ENCODE measurements at places on chromosomes 2 and 18. TPM values are rescaled to one million over a fixed set of nuclear protein-coding genes. Genes with fewer than 3 reads are reported as not detected.

DNA sequence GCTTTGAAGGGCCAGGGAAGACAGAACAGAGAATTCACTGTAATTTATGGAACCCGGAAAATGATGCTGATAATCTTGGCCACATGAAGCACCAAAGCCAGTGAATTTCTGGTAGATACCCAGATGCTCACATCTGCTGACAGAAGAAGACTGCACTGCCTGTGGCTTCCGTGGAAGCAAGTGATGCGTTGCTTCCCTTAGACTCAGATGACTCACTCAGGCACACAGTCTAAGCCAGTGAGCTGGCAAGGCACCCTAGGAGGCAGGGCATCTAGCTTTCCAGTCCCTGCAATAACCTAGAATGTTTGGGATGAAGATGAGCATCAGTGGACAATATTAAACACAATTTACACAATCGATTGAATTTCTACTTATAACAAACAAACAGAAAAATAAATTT is 284.7 kb downstream of the CMPK2 start:
- DNase-seq, result no peak

GRCh38 chr2:1985571-1985970 is 241.3 kb upstream of the PXDN start:
- DNase-seq, result no peak

GRCh38 chr2:27291865-27292264 is 9.6 kb downstream of the TRIM54 start:
- no peak for DNase-seq

DNA sequence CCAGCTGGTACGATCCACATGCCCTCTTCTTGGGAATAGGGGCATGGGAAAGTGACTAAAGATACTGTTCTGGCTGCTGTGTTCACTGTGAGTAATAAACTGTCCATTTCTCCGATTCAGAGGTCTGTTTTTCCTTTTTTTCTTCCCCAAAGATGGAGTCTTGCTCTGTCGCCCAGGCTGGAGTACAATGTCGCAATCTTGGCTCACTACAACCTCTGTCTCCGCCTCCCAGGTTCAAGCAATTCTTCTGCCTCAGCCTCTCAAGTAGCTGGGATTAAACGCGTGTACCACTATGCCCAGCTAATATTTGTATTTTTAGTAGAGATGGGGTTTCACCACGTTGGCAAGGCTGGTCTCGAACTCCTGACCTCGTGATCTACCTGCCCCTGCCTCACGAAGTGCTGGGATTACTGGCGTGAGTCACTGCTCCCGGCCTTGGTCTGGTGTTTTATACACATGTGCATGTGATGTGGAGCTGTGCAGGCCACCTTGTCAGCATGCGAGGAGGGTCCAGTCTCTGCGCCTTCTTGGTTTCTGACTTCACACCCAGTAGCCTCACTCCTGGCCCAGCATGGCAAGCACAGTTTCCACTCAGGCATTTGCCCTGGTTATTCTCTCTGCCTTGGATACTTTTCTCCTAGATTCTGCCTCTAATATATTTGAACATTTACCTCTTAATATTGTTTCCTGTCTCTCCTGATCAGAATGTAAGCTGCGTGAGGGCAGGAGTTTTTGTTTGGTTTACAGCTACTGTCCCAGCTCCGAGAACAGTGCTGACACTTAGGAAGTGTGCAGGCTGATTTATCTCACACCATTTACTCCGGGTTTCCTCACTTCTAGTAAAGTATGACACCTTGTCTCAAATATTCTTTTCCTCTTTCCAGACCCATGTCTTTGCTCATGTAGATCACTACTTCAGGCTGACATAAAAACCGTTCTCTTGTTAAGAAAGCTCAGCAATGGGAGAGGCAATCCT is 19.7 kb downstream of the PTPN18 start:
- no peak for DNase-seq

- peak; percentile 99 for DNase-seq
Measured at GRCh38 chr18:21740538-21741311, at the start of gene MIB1. Gene MIB1, plus strand, starts transcription at chr18:21740792. Its CDS starts 792 bp downstream, at chr18:21741584.

GRCh38 chr2:191122638-191123294 is 28.0 kb downstream of the STAT4 start:
- no peak for DNase-seq

DNA sequence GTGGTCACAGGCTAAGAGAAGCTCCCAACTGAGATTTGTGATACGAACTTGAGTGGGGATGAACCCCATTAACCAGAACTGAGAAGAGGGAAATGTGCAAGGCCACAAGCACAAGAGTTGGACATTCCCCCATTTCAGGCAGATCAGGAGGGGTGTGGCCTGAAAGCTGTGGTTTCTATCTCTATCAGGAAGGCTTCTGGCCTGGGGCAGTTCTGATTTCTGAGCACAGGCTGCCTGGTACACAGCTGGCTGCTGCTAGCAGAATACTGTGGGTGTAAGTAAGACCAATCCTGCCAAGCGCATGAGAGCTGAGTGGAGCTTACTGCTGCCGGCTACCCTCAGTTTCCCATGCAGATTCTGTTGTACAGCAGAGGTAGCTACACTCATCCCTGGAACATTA is 484.6 kb downstream of the SATB2 start:
- DNase-seq, result no peak

- DNase-seq, result no peak
Measured at GRCh38 chr2:99811544-99811943, 321.7 kb upstream of the REV1 start.

DNA sequence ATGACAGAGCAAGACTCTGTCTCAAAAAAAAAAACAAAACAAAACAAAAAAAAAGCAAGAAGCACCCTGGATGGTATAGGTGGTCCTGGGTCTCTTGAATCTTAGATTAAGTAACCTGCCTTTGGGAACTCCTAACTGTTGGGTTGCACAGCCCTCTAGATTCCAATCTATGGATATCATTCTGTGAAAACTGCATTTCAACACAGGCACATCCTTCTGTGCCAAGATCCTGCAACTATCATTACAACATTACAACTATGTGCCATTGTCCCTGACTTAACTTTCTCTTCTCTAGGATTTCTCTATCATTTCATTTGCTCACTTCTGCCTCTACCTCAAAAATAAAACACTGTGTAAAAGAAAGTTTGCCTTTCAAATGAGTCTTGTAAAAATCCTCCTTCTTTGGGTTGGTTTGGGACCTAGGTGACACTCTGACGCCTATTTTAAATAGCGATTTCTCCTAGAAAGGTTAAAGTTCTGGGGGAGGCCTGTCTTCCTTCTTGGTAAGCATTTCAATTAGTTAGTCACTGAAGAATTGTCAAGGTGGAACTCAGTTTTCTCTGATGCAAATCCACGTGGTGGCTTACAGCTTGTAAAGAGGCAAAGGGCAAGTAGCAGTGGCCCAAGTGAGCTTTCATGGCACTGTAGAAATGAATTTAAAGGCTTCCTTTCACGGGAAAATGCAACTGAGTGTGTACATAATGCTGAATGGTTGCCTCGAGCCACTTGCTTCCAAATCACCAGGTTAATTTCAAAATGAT is 9.2 kb downstream of the LGALSL start:
- no peak for DNase-seq

GRCh38 chr2:74474899-74475298 is 2.4 kb upstream of the MRPL53 start:
- no peak for DNase-seq

DNA sequence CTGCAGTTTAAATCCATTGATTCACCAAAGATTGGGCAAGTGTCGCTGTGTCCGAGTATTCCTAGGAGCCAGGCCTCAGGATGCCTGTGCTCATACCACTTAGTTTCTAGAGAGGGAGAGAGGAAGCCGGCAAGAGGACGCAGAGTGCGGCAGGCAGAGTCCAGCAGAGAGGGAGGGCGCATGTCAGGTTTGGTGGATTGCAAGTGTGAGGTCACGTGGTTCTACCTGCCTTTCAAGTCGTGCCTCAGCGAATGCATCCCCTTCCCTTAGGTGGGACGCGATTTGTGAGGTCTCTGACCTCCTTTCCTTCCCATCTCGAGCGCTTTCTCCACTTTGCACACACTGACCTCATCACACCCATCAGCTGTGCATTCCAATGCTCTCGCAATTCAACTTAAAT is 188.1 kb downstream of the TMEM18 start:
- no peak for DNase-seq

DNA sequence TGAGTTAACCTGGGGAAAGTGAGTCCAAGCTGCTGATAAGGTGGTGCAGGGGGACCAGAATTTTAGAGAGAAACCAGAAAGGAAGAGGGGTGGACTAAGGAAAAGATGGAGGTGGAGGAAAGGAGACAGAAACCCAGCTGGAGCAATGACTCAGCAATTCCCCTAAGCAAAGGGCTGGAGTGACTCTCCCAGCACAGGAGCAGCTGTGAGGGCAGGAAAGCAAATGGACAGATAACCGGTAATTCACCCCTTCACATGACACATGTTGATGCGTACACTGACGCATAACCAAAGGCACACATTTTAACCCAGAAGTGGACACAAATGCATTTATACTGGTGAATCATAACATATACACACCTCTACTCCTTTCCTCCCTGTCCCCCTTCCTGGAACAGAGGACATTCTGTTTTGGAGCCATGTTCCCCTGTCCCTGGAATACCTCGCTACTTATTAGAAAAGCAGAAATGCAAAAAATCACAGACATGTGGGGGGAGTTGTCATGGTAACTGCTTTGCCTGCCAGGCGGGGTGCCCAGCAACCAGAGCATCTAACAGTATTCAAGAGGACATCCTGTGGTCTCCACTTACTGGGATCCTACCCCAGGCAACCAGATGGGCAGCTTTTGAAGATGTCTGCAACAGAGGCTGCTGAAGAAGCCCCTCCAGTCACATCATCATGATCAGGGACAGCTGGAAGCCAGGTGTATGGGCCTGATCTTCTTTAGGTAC is 4.7 kb downstream of the CDK5R2 start:
- no peak for DNase-seq

DNA sequence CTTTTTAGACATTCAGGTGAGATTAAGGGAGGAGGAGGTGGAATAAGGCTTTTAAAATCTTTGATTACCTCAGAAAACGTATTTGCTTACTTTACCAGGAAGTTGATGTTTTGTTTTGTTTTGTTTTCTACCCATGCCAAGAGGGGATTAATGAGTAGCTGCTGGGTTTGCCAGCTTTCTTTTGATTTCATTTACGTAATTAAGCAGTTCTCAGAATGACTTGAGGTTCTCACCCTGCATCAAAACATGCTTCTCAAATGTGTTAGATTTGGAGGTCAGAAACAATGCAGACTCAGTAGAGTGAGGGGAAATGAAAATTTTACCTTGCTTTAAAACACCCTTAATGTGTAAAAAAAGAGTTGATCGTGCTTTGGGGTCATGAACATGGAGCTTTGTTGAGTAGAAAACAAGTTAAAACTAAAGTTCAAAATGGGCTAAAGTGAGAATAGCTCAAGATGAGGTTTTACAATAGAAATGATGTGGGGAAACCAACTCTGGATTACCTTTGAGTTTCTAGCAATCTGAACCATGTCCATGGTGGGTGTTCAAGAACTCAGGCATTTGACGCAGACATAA is 217.1 kb upstream of the EPAS1 start:
- no peak for DNase-seq

DNA sequence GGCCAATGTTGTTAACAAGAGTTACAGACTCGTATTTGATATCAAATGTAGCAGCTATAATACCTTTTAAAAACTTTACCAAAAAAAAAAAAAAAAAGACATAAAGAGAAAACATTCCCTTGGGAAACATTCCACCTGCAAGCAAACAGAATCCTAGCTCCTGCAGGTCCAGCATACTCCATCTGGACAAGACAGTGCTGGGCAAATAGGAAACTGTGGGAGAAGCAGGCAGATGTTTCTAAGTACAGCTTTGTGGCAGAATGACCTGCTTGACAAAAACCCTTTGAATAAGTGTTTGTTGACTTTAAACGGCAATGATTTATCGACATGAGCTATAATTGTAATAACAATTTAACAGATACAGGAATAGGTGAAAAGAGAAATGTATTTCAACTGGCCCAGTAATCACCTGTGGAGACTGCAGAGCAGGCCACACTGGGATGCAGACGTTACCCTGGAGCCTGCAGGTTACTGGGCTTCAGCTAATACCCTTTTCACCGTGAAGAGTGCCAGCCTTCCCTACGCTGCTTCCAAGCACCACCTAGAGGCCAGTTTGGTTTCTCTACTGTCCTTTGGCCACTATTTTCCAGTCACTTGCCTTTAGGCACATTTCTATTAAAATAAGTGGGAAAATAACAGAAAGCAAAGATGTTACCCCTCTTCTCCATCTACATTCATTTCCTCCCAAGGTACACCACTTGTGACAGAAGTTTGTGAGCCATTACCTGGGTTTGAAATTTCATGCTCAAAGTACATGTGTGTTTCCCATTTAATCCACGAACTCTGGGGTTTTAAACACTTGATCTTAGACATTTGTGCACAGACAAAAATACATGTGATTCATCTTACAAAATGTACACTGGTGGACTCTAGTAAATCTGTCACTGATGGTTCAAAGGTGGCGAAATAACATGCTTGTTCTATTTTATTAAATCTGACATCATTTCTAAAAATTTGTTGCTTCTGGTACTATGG is 96.9 kb upstream of the ZNF397 start:
- DNase-seq, result peak; percentile 64

- DNase-seq, result no peak
Measured at GRCh38 chr2:44579115-44579836, 217.5 kb downstream of the CAMKMT start.

DNA sequence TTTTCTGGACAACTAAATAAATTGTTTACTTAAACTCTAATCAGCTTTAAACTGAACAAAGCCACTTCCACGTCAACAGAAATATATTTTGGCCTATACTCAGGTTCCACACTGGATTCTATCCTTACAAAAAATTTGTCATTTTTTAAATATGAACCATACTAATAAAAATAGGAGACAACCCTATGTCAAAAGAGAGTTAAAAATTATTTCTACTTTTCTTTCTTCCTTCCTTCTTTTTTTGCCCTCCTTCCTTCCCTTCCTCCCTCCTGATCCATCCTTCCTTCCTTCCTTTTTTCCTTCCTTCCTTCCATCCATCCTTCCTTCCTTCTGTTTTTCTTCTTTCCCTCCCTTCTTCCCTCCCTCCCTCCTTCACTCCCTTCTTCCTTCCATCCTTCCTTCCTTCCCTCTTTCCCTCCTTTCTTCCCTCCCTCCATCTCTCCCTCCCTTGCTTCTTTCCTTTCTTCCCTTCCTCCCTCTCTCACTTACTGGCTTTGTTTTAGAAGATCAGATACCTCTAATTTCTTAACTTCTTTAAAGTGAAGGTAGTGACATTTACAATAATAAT is 1444.9 kb downstream of the DPP10 start:
- DNase-seq, result no peak

- DNase-seq, result no peak
Measured at GRCh38 chr2:102618452-102619413, 620 bp upstream of the SLC9A2 start.

- DNase-seq, result no peak
Measured at GRCh38 chr2:134202371-134202770, 51.5 kb upstream of the MGAT5 start.

- DNase-seq, result peak; percentile 76
Measured at GRCh38 chr2:100610381-100610831, 47.6 kb downstream of the PDCL3 start.

GRCh38 chr18:57241869-57242268 is 95.0 kb downstream of the BOD1L2 start:
- DNase-seq, result no peak

GRCh38 chr2:40440835-40441234 is 11.1 kb downstream of the SLC8A1 start:
- no peak for DNase-seq

Gene COL4A3
- total RNA-seq, result 0.16 TPM

Gene IL18RAP
- 0.16 TPM for total RNA-seq

Gene ANKRD53
- 0.62 TPM for total RNA-seq

Gene UGT1A6
- not detected for total RNA-seq

Gene CCDC121
- total RNA-seq, result 5.9 TPM

Gene C2orf66
- total RNA-seq, result 0.16 TPM

Gene SIX2
- total RNA-seq, result 0.16 TPM

Gene NXPH2
- 30.4 TPM for total RNA-seq

Gene CCDC148
- total RNA-seq, result 25.7 TPM

Gene CERKL
- 1.1 TPM for total RNA-seq

Gene REEP1
- total RNA-seq, result 156 TPM

Gene FOXD4L1
- total RNA-seq, result 0.31 TPM

Gene LHCGR
- total RNA-seq, result 0.16 TPM

Gene MSH6
- total RNA-seq, result 58.6 TPM
